ENCODE measurements at places on chromosomes 7 and 10. TPM values are rescaled to one million over a fixed set of nuclear protein-coding genes. Genes with fewer than 3 reads are reported as not detected.

TMEM236 gene
- 0.02 TPM for total RNA-seq

PNLIPRP1 gene
- total RNA-seq: not detected

OR6V1 gene
- not detected for total RNA-seq

CUL1 gene
- 56.3 TPM for total RNA-seq

FZD1 gene
- 0.68 TPM for total RNA-seq

CPXM2 gene
- total RNA-seq: not detected

SPAM1 gene
- total RNA-seq: not detected

MYL10 gene
- not detected for total RNA-seq

ACTL6B gene
- not detected for total RNA-seq

ENKUR gene
- 0.12 TPM for total RNA-seq

GPNMB gene
- total RNA-seq: 1.9 TPM

SNX10 gene
- total RNA-seq: 45.7 TPM

TMEM213 gene
- total RNA-seq: 4.6 TPM

PIK3CG gene
- 36.5 TPM for total RNA-seq

RASA4 gene
- 35.7 TPM for total RNA-seq

RAPGEF5 gene
- total RNA-seq: 0.17 TPM

MRLN gene
- not detected for total RNA-seq

ADCYAP1R1 gene
- total RNA-seq: not detected

ELMO1 gene
- 127 TPM for total RNA-seq

AGMO gene
- total RNA-seq: not detected

PIP gene
- total RNA-seq: not detected

ST8SIA6 gene
- 1.1 TPM for total RNA-seq

CLEC5A gene
- not detected for total RNA-seq

SPDYE2B gene
- total RNA-seq: not detected

ZNF727 gene
- total RNA-seq: not detected

SPDYE2 gene
- not detected for total RNA-seq

ANKRD61 gene
- total RNA-seq: 0.49 TPM

WASL gene
- total RNA-seq: 8.5 TPM

ARHGEF35 gene
- total RNA-seq: 3.6 TPM

KLF14 gene
- not detected for total RNA-seq

RPEL1 gene
- not detected for total RNA-seq

EVX1 gene
- total RNA-seq: not detected

SHH gene
- total RNA-seq: not detected

LIPK gene
- not detected for total RNA-seq

DKK1 gene
- not detected for total RNA-seq

CPN1 gene
- not detected for total RNA-seq

FAM180A gene
- not detected for total RNA-seq

TAS2R4 gene
- 1.3 TPM for total RNA-seq

GARIN1A gene
- 3.4 TPM for total RNA-seq

TAS2R41 gene
- not detected for total RNA-seq

PLEKHS1 gene
- total RNA-seq: 0.22 TPM

KAZALD1 gene
- total RNA-seq: 0.47 TPM

Data from T-helper 1 cell treated with Interleukin-12 subunit alpha and Interleukin-12 subunit beta and Interleukin-4 antibody, amounts not matched to agents 30 ng/mL and 1 ng/mL, for 36 hours (primary cell).